ENCODE measurements at places on chromosomes 13 and 19.

- peak; percentile 7 for DNase-seq
Observed at GRCh38 chr19:28393574-28394336, 819.2 kb downstream of the UQCRFS1 start.

- DNase-seq: no peak
Observed at GRCh38 chr13:103437651-103438050, 371.4 kb upstream of the SLC10A2 start.

GRCh38 chr13:80363890-80364503 lies 23.1 kb upstream of the SPRY2 start:
- DNase-seq: peak; percentile 15

GRCh38 chr13:75687150-75687763 lies 51.1 kb downstream of the LMO7 start:
- no peak for DNase-seq

DNA sequence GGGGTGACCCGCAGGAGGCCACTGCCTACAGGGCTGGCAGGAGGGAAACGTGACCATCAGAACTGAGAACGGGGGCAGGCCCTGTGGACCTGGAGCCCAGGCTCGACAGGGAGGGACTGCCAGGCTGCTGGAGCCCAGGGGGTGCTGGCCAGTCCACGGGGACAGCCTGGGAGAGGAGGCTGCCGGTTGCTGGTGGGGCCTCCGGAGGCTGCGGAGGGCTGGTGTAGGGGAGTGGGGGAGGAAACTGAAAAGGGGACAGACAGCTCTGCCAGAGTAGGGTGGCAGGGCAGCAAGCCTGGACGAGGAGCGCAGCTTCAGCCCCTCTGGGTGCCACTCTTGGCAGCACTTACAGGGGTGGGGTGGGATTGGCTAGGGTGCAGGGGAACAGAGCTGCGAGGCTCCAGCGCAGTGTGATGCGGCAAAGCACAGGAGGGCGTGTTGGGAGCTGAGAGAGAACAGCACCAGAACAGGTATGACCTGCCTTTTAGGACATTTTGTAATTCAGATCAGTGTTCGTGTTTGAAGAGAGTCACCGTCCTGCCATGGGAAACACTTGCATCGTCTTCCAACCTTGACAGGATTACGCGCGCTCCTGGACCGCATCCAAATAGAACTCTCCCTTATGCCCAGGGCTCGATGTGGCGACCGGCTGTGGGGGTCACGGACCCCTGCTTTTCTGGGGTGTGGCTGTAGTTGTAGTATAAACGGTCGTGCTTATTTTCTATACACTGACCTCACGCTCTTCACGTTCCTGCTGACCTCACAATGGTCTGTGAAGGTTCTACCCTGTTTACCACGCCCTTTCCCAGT lies 19.9 kb upstream of the ARHGEF7 start:
- DNase-seq: no peak

DNA sequence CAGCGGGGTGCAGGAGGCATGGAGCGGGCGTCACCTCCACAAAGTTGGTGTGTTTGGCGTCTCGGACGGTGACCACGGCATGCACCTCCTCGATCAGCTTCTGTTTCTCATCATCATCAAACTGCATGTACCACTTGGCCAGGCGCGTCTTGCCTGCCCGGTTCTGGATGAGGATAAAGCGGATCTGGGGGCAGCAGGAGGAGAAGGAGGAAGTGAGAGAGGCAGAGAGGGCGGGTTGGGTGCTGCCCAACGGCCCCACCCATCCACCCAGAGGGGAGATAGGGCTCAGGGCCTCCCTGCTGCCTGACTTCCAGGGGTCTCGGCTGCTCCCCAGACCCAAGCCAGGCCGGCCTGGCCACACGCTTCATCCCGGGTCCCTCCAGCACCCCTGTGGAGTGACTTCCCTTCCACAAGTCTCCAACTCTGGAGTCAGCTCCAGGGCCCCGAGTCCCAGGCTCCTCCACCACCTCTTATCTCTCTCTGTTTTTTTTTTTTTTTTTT lies 4.6 kb downstream of the AP2S1 start:
- no peak for DNase-seq

DNA sequence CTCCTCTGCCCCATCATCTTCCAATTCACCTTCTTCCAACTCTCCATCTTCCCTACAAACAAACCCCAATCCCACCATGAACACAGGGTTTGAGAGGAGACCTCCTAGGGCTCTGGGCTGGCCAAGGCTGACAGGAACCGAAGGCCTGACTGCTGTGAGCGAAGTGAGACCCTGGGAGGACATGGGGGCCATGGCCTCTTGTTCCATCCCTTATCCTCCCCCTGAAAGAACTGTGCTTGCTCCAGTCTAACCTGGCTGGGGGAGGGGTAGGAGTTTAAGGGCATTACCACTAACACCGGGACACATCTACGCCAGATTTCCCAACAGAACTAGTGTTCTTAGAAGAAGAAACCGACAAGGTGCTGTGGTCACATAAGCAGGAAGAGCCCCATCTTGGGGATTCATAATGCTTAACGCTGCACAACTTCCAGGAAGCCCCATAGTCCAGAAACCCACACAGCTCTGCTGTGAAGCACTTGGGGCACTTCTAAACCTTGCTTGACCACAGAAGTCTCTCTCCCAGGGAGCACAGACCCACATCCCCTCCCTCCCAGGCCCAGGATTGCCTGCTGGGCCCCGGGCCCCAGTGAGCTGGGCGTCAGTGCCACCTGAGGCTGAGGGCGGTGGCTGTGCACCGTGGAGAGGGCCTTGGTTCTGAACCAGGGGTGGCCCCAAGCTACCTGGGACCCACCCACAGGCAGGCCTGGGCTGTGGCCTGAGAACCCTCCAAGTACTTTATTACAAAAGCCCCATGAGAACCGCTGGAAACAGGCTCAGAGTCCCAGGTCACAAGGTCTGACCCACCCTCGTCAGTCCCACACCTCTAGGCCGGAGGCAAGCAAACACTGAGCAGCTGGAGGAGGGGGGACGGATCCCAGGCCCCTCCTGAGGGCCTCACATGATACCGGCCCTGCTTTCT lies 18.8 kb downstream of the ZC3H4 start:
- no peak for DNase-seq

DNA sequence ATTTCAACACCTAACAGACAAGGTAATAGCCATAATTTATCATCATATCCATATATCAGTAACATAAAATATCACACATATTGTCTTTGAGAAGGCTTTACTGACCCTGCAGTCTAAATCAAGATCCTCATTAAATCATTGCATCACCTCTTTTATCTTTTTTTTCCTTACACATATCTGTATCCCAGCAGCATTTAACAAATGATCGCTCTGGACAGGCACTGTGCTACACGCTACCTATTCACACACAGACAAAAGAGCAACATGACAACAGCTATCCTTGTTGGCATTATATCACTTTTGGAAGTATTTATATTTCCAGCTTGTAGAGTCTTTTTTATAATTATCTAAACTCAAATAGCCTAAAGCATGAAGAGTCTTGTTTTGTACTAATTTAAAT lies 73.3 kb upstream of the NBEA start:
- no peak for DNase-seq

DNA sequence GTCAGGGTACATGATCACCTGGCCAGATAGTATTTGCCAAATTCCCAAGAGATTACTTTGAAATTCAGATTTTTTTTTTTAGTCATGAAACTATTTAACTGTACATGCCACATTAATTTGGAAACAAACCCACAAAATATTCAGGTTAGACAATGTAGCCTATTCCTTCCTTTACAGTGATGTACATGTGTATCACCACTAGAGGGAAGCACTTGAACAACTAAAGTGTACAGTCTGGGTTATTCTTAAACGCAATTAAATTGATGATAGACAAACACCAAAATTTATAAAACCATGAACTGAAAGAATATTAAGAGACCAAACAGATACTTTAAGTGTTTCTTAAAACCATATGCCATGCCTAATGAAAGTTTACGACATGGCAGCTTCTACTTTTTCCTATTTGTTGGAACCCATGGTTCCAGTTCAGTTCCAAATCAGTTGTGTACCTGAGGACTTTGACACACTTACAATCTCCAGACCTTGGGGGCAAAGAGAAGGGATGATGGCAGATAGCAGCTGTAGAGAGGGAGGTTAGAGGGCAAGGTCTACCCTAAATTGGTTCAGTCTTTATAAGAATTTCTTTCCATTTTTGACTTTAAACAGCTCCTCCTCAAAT lies 52.8 kb downstream of the TNFSF13B start:
- DNase-seq: peak; percentile 29

DNA sequence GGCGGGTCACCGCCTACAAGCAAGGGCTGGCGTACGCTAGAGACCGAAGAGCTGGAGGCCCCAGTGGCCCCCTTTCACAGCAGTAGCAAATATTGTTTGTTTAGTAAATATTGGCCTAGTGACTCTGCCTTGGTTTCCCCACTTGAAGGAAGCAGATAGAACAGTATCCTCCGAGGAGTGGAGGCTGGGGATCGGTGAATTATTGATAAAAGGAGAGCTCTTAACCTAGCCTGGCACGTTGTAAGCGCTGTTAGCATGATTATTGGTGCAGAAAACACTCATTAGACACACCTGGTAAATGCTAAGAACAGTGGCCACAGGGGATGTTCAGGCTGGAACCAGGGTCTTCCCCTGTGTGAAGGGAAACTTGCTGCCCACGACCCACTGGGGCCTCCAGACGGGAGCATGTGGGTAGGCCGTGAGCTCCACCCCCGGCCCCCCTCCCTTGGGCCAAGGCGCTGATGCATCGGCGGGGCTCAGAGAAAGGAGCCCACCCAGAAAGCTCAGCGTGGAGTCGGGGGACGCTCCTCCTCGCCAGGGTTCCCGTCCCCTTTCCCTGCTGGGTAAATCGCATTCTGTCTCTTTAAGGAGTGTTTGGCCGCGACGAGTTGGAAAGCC lies 2.3 kb downstream of the IER2 start:
- no peak for DNase-seq

GRCh38 chr19:36420961-36421748 lies 2.7 kb upstream of the ZFP82 start:
- DNase-seq: no peak

DNA sequence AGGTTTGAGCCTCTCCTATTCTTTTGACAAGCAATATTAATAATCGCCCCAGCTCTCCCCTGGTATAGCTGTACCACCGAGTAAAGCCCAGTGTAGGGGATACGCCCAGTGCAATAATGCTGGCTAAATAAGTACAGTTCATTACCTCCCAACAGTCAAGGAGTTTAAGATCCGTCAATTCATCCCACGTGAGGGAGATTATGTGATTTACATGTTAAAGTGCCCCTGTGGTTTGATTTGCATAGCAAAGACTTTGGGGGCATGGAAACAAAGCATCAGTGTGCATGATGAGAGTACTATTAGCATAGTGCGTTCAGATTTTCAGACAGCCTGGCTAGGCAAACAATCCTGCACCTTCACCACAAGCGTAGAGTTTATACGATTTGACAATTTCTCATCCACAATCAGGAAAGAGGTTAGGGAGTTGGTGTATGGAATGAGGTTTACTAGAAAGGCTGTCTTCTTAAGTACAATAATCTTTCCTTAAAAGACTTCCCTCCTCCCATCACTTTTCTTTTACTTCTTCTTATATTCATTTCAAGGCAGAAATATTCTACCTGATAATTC lies 754.0 kb downstream of the DIAPH3 start:
- DNase-seq: no peak

DNA sequence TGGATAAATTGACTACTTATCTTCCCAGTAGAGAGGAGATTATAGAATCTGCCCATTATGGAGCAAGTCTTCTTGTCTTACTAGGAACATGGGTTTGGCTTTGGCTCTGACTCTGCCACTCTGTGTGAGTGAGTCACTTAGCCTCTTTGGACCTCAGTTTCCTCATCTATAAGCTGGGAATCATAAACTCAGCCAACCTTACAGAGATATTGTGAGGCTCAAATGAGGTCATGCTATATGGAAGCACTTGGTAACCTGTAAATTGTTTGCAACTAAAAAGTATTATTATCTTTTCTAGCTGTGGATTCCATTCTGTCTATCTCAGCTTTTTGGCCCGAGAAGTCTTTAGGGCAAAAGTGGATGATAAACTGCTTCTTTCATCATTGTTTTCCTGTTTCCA lies 186.8 kb upstream of the TSC22D1 start:
- DNase-seq: no peak
